ENCODE measurements at places on chromosomes 3 and 15.
A peak's percentile ranks its signal among the peaks of the same experiment; 100 is the strongest.

DNA sequence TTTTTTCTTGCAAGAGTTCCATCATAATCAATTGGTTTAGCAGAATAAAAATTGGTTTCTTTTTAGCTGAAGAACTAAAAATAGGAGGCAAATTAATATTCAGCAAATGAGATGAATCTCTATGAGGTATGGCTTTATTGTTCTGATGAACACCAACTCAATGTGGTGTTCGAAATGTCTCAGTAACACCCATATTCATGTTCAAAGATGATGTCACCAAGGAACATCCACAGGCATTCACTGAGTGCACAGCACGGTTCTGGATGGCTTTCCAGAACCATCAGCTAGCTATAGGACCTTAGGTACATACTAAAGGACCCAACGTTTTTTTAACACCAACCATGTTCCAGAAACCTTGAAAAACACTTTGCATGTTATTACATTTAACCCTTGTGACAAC, 42.7 kb downstream of the CCNL1 start:
- no peak for DNase-seq

- DNase-seq, result no peak
Measured at GRCh38 chr15:41933771-41934170, 38.6 kb downstream of the EHD4 start.

DNA sequence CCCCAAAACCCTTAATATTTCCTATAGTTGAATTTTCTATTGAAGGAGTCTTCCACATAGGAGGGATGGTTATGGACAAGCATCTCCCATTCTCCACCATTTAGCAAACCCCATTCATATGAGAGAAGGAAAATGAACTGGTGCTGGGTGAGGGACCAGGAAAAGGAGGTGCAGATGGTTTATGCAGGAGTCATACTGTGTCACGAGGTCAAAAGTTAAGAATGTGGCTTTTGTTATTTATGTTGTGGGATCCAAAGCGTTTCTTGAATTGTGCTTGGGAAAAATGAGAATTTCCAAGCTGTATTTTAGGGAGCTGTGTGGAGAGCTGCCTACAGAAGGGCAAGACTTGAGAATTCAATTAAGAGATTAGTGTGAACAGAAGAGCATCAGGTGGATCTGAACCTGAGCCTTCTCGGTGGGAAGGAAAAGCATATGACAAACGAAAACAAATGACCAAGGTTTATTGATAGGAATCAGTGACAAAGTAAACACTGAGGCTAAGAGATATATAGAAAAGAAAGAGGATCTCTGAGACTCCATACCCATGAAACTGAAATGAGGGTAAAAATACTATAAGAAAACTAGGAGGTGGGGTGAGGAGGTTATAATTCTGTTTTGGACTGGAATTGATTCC, 473.3 kb upstream of the NR2F2 start:
- no peak for DNase-seq

DNA sequence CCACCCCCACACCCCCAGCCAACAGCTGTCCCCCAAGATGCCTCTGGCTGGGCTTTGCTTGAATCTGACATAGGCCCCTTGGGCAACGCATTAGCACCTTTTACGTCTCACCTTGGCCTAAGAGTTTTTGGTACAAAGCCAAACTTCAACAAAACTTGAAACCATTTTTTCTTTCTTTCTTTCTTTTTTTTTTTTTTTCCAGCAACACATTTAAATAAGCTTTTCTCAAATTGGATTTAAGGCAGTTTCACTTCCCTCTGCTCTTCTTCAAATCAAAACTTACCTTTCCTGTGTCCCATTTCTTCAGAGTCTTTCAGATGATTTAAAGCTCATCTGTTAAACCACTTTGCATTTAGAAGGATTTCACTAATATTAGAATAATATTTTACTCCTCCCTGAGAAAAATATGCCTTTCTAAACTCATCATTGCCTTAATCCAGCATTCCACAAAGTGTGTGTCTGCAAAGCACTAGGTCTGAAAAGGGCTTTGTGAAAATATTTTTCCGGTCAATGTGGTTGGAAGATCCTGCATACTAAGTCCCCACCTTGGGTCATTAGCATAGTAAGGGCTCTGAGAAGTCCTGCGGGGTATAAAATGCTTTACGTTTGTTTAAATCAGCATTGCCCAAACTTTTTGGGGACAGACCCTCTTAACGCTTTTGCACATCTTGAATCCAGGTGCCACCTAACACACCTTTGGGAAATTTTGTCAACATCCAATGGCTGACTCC, 217.0 kb downstream of the TLE3 start:
- no peak for DNase-seq

DNA sequence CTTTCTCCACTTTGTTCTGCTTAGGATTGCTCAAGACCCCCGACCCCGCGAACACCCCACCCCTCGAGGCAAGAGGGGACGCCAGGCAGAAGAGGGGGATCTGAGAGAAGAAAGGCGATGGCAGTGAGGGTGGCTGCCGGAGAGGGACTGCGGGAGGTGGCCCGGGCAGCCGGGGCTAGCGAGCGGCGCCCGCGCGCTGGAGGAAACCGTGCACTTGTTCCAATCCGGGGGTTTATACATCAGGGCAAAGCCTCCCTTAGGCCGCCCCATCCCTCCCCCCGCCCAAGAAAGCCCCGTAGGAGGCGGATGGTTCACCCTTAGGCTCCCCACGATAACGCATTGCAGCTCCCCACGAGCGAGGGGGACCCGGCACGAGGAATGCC, 475 bp downstream of the ERC2 start:
- DNase-seq, result no peak

DNA sequence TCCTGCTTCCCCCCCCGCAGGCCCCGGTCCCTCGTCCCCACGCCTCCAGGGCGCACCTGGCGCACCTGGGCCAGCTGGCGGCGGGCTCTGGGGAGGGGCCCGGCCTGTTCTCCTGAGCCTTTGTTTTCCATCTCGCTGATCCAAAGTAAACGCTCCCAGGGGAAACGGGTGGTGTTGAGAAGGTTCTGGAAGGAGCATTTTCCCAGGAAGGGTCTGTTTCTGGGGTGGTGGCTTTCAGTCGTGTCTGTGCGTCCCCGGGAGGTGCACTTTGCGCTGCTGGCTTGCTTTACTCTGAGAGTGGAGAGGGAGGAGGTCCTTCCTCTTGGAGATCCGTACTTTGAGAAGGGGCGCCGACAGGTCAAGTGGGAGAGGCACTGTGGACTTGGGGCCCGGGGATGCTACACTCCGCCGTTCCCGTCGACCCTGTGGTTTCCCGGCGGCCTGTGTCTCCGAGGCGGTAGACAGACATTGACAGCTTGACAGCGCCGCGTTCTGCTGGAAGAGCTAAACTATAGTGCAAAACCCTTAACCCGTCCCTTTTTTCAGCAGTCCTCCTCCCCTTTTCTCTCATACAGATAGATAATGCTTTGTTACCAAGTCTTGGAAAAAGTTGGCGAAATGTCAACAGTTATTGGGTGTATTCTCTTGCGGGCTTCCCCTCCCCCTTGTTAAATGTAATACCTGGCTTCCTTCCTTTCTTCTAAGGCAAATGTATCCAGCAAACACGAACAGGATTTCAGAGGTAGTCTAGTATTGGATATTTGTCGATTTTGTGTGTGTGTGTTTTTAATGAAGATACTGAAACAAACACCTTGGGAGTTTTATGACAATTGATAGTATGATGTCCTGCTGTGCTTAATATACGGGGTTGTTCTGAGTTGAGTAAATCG, 6.5 kb downstream of the TPM1 start:
- DNase-seq, result peak; percentile 75

- peak; percentile 49 for DNase-seq
Measured at GRCh38 chr15:36161771-36162212, 417.6 kb upstream of the CDIN1 start.

- DNase-seq, result peak; percentile 56
Measured at GRCh38 chr15:47987908-47988532, 132.8 kb upstream of the SLC24A5 start.

GRCh38 chr3:52051444-52051843, 4.9 kb downstream of the DUSP7 start:
- no peak for DNase-seq

GRCh38 chr3:51986010-51986947, 2.9 kb downstream of the ACY1 start:
- DNase-seq, result no peak

DNA sequence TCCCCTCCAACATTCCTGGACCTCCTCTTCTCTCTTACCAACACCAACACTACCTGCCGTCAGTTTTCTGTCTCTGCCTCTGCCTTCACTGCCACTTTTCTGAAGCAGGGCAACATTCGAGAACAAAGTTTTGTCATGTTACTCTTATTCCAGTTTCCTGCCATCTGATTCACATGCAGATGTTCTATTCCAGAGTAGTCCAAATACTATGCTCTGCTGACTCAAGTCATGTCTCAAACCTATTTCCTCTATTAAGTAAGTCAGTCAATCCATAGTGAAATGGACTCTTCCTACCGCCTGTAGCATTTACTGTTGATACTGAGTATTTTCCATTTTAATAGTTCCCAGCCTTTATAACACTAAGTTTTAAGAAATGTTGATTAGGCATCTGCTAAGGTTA, 43.4 kb downstream of the ESYT3 start:
- DNase-seq, result no peak

DNA sequence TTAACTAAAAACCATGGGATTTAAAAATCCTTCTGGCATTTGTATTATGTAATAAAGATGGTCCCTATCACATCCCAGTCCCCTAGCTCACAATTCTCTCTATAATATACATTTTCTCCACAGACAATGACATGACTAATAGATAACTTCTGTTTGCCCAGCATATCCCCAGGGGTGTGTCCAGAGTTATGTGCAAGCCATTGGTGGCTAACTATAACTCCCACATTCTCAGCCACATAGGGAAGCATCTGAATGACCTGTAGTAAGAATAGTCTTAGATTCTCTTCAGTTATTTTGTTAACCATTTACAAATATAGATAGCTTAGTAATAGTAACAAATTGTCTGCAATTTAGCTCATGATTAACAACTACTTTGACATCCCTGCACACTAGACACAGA, 52.2 kb upstream of the RBSN start:
- DNase-seq, result no peak

DNA sequence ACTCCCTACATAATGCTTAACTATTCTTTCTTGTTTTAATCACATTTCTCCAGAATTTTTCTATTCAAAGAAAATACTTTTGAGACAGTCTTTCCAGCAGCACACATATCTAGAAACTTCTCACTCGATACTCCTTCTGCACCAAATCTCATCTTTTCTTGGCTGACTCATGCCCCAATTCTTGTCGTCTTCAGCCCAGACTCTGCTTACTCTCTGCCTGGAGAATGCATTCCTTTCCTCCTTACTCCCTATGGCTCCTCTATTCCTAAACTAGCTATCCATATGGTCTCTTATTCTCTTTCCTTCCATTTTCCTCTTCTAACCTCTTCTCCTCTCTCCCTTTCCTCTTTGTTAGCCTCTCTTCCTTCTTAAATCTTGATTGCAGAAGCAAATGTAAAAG, 158.7 kb downstream of the GBE1 start:
- DNase-seq, result no peak

- DNase-seq, result no peak
Measured at GRCh38 chr3:106643684-106644161, 733.5 kb upstream of the CCDC54 start.

GRCh38 chr3:56207922-56208321, 260.3 kb downstream of the ERC2 start:
- no peak for DNase-seq

DNA sequence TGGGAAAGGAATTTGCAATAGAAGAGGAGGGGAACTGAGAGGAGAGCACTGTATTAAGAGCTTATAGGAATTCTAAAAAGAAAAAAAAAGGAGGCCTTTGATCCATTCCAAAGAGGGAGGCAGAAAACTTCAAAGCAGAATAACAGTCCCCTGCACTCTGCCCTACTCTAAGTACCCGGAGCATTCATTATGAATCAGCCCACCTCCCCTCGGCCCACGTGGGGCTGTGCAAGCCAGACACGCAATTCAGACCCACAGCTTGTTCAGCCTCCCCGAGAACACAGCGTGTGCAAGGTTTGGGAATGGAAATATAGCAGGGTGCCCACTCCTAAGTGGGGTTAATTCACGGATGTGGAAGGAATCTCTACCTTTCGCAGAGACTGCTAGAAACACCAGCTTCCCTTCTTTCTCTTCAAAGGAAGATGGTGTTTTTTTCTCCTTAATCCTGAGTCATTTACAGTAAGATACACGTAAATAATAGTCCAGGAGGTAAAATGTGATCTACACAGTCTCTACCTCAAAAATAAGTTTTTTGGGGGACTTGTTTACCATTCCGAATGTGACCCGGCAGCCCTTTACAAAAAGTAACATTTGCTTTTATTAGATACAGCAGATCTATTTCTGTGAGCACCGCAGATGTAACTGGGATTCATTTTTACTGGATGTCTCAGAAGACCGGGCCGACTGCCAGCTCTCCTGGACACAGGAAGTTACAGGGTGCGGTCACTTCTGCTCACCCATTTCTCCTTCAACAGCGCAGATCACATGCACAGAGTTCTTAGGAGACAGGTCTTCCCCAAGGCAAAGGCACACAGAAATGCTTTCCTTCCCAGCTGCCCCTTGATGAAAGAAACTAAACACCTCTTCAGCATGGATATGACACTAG, 768.5 kb upstream of the CFAP20DC start:
- DNase-seq, result peak; percentile 78

DNA sequence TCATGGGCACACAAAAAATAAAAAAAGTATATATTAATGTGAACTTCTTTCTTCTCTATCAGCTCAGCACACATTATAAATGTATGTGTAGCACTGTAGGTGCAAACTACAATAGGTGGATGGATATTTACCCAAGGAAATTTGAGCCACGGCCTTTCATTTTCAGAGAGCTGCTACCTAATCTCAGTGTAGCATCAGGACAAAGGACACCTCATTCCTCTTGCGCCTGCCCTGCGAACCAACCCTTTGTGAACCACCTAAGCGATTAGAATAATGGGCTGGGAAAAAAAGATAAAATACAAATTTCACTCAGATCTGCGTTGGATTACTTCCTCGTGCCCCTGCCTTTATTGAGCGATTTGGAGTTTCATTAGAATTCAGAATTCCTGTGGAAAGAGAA, 263.2 kb downstream of the NR2F2 start:
- DNase-seq, result no peak

GRCh38 chr3:61347981-61348380, 96.7 kb upstream of the FHIT start:
- no peak for DNase-seq

DNA sequence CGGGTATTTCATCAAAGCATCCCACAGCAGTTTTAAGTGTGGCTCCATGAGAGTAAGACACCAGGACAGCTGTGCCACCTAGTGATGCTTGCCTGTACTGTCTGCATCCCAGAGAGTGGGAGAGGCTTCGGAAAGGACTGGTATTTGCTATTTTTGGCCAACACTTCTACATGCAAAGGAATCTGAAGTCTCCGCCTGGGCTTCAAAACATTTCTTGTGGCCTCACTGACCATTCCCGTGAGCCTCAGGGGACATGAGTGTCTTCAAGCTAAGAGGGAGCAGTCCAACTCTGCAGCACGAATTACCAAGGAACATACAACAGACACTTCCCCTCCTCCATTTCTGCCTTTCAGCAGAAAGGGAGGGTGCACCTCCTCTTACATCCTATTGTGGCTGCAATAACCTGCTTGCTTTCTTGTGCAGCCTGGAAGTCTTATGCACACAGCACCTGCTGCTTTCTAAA, 177.5 kb downstream of the RORA start:
- peak; percentile 74 for DNase-seq
